CD4-positive, alpha-beta memory T cell (primary cell): ENCODE measurements at places on chromosomes 1 and 21.

DNA sequence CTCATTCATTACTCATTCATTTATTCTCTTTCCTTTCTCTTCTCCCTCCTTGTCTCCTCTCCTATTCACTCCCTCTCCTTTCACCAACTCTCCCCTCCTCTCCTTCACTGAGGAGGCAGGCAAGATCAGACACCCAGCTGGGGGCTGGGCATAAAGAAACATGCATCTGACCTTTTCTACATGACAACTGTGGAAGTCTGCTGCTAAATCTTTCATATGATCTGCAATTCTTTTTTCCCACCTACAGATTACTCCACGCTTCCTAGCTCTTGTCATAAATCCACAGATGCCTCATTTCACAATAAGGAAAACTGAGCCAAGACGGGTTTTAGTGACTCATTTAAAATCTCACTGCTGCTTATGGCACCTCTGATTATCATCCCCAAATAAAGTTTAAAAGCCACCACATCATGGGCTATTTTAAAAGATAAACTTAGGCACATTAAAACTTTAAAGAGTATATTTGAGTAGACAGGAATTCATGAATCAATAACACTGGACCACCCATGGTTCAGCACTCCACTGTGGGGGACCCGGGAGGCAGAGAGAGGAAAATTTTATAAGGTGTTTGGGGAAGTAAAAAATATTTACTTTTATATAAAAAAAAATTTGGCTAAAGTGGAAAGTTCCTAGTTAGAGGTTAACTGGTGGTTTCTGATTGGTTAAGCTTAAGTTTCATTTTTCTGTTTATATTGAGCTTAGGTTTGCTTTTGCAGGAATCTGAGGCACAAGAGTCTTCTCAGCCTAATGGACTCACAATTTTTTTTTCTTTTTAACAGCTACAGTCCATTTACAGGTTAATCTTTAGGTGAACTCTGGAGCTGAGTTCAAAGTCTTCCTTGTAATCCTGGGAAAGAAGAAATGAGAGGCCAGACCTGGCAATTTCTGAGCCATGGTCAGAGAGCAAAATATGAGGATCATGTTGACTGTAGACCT is 55.8 kb upstream of the DNAH14 start:
- no peak for DNase-seq

DNA sequence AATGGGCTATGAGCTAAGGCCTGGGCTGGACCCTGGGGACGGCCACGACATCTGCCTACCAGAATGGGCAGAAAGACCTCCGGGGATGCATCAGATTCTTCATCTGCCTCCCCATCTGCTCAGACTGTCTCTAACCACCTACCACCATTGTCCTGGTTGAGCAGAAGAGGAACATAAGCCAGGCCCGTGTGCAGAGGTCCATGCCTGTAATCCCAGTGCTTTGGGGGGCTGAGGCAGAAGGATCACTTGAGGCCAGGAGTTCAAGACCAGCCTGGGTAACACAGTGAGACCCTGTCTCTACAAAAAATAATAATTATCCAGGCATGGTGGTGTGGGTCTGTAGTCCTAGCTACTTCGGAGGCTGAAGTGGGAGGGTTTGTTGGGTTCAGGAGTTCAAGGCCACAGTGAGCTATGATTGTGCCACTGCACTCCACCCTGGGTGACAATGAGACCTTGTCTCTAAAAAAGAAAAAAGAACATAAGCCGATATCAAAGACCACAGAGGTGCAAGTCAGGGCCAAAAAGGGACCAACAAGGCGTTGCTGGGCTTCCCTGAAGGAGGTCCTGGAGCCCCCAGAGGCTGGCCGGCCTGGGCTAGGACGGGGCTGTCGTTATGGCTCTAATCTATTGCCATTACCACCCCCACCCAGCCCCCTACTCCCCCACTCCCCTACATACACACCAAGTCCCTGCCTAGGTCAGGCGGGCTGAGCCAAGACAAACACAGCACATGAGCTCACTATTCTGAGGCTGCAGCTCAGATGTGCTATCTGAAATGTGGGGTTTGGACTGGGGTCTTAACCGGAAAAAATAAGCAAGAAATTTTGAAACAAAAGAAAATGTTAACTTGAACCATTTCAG is 239.2 kb upstream of the RAB4A start:
- no peak for DNase-seq

DNA sequence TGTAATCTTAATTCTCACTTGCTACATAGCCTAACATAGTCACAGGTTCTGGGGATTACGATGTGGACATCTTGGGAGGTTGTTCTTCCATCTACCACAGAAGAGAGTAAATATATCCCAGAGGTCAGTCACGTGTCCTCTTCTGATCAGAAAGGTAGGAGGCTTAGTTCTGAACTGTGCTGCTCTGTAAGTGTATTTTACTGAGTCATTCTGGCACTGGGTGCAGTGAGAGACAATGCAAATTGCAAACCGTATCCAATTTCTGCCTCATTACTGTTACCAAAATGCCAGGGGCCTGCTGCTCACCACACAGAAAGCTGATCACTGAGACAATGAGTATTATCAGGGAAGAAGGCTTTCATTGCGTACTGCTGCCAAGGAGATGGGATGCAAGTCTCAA is 104.0 kb downstream of the GABPA start:
- no peak for DNase-seq

DNA sequence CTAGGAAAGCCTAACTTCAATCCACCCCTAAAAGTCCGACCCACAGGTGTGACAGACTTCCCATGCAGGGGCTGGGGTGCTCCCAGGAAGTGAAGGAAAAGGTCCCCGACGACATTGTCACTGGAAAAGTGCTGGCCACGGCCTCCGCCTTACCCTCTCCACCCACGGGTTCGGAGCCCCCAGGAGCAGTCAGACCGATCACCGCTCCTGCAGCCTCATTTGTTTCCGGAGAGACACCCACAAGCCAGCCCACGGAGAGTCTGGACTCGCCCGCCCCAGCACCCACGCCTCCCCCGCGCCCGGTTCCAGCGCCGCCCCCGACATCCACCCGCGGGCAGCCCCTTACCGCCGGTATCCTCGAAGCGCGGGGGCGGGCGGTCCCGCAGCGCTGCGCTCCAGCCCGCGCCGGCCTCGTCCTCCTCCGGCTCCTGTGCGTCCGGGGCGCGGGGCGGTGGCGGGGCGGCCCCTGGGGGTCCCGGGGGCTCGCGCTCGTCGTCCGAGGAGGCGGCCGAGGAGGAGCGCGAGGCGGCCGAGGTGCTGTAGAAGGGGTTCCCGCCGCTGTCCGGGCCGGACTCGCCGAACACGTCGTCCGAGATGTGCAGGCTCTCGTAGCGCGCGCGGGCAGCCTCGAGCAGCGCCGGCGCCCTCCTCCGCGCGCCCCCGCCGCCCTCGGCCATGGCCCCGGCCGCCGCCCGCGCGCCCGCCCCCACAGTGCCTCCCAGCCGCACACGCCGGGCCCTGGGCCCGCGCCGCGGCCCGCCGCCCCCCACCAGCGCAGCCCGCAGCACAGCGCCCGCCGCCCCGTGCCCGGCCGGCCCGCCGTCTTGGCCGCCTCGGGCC is 660 bp downstream of the PGBD5 start:
- no peak for DNase-seq

- DNase-seq, result no peak
These were observed 3.6 kb upstream of the TNFRSF1B start for GRCh38 chr1:12163210-12163609.

DNA sequence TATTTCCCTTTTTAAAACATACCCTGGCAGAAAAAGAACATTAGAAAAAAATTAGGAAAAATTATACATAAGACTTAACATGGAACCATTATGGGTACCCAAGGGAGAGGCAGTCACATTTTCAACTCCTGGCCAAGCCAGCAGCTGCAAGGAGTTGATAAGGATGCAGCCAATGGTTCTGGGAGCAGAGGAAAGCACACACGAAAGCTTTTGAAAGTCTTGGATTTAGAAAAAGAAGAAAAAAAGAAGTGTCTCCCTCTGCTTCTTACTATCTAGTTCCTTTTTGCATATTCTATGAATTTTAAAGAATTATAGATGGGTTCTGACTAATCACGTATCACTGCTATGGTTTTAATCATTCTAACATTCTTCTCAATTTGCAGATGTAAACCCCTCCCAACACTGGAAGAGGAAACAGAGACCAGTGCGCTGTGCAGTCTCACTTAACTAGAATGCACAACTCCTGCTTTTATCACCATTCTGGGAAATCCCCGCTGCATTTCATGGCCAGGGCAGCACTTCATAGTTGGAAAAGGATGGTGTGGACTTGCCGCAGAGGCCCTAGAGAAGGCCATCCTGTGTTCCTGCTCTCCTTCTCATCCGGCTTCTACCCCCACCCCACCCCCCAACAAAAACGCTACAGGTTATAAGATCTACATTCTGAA is 2.7 kb upstream of the CD58 start:
- DNase-seq, result no peak

DNA sequence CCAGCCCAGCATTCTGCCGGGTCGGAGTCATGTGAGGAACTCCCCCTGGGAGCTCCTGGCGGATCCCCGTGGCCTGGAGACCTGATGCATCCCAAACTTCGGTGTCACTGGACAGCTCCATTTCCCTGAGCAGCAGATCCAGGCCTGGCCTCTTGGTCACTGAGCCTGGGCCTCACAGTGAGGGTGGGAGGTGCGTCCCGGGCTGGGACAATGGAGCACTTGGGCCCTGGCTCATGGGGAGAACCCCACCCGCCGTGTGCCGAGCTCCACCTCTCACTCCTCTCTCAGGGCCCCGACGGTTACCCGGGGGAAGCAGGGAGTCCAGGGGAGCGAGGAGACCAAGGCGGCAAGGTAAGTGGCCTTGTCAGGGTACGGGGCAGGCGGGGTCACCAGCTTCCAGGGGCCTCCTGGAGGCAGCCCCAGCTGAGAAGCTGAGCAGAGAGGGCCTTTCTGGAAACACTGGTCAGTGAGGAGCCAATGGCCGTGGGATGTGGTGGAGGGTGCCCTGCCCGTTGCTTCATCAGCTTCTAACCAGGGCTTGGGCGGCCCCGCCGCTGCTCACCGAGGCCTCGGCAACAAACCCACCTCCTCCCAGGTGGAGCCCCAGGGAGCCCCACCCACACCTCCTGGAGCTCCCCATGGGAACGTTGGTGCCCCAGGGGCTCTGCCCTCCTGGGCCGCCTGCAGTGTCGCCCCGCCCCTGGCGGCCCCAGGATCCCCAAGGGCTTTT is 19.8 kb downstream of the COL6A2 start:
- no peak for DNase-seq

- DNase-seq, result no peak
These were observed 24.7 kb downstream of the SLC6A17 start for GRCh38 chr1:110174961-110175360.

DNA sequence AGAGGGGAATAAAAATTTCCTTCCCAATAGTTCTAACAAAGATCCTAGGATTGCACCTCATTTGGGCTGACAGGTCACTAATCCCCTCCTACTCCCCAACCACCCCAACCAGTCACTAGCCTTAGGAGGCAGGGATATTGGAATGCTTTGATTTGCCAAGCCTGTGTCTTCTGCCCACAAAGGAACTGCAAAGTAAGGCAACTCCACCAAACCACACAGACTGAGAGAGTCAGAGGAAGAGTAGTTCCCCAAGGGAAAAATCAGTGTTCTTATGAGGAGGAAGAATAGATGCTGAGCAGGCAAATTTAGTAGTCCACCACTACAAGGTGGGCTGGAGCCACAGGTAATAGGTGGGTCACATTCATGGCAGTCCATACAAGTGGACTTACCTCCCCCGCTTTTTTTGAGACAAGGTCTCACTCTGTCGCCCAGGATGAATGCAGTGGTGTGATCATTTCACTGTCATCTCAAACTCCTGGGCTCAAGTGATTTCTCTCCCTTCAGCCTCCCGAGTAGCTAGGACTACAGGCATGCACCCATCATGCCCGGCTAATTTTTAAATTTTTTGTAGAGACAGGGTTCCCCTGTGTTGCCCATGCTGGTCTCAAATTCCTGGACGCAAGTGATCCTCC is 3.7 kb upstream of the TMEM39B start:
- no peak for DNase-seq

- DNase-seq, result no peak
These were observed 77.6 kb upstream of the CD34 start for GRCh38 chr1:207988326-207989165.

DNA sequence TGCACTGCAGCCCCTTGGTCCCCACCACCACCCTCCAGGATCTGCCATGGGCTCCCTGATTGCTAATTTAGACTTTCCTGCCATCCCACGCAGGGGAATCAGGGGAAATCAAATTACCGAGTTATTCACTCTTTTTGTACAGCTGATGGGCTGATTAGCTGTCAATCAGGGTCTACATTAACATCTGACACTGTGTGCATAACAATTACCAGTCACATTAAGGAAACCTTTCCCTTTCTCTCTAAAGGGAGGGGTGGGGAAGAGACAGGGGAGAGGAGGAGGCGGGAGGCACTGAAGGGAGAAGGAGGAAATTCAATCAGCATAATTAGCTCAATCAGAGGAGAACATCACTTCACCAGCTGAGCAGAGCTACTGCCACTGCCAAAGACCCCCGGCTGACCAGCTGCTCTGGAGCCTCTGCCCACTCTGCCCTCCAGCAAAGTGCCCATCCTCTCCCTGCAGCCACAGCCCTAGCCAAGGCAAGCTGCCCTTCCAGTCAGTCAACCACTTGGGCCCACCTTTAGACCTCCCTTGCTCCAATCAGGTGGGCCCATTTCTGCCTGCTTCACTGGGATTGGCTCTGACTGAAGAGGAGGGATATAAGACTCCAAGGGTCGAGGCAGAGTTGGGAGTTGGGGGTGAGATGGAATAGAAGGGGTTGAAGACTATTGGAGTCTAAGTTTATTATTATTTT is 199.3 kb upstream of the ZC3H12A start:
- no peak for DNase-seq

DNA sequence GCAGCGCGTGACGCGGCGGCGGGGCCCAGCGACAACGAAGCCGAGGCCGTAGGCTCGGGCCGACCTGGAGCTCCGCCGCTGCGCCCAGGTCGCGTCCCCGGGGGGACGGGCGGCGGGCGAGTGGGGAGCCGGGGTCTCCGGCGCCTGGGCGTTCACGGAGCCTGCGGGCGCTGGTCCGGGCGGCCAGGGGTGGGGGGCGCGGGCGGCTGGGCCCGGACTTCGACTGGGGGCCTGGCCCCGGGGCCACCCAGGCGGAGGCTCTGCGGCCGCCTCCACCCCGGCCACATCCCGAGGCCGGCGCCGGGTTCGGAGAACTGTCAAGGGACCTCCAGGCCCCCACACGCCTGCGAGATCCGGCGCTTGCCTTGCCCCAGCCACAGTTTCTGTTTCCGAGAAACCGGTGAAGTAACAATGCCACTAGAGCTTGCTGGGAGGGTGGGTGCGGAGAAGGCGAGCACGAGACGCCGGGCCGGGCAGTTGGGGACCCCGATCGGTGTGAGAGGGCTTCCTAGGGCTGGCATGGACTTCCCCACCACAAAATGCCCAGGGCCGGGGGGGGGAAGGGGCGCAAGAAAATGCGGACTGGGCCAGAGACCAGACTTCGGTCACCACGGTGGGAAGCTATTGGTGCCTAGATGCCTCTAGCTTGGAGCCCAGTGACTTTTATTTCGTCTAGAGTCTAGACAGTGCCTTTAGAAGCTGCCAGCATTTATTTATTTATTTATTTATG is 501 bp downstream of the FBXO6 start:
- peak; percentile 45 for DNase-seq

DNA sequence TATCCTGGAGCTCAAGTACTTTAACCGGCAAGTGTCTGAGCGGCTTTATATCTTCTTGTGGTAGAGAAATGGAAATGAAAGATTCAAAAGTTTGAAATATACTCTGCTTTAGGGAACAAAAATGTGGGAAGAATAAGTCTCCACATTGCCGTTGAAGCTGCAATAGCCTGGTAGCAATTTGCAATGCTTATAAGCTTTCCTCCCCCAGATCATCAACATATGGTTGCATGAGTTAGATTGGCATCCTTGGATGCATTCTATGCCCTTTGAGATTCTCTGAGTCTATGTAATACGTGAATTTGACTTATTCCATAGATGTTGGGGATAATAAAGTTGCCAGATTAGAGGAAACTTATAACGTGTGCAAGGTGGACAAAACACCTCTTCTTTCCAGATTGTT is 86.1 kb upstream of the KCNK1 start:
- no peak for DNase-seq
